Smooth muscle cell of bladder (primary cell): ENCODE measurements at places on chromosomes 3 and 15. TPM values are rescaled to one million over a fixed set of nuclear protein-coding genes. Genes with fewer than 3 reads are reported as not detected.

ZPLD1 gene
- total RNA-seq, result 0.28 TPM in 2 replicates

COX17 gene
- total RNA-seq, result 14.2 and 21.4 TPM in 2 replicates

POLQ gene
- total RNA-seq, result 1.8 and 2.4 TPM in 2 replicates

CYP1A1 gene
- total RNA-seq, result 0.09 and 0.71 TPM in 2 replicates

IFT80 gene
- 59.3 and 73.9 TPM in 2 replicates for total RNA-seq

HTR3E gene
- total RNA-seq, result not detected in 2 replicates

XRN1 gene
- total RNA-seq, result 35.1 and 47.5 TPM in 2 replicates

SEMA6D gene
- 13.4 and 22.9 TPM in 2 replicates for total RNA-seq

ZNF385D gene
- total RNA-seq, result 0.09 and 0.14 TPM in 2 replicates

ISL2 gene
- total RNA-seq, result 0.37 and 0.71 TPM in 2 replicates

ATP13A5 gene
- total RNA-seq, result not detected in 2 replicates
